ENCODE measurements at places on chromosomes 13 and 19.

DNA sequence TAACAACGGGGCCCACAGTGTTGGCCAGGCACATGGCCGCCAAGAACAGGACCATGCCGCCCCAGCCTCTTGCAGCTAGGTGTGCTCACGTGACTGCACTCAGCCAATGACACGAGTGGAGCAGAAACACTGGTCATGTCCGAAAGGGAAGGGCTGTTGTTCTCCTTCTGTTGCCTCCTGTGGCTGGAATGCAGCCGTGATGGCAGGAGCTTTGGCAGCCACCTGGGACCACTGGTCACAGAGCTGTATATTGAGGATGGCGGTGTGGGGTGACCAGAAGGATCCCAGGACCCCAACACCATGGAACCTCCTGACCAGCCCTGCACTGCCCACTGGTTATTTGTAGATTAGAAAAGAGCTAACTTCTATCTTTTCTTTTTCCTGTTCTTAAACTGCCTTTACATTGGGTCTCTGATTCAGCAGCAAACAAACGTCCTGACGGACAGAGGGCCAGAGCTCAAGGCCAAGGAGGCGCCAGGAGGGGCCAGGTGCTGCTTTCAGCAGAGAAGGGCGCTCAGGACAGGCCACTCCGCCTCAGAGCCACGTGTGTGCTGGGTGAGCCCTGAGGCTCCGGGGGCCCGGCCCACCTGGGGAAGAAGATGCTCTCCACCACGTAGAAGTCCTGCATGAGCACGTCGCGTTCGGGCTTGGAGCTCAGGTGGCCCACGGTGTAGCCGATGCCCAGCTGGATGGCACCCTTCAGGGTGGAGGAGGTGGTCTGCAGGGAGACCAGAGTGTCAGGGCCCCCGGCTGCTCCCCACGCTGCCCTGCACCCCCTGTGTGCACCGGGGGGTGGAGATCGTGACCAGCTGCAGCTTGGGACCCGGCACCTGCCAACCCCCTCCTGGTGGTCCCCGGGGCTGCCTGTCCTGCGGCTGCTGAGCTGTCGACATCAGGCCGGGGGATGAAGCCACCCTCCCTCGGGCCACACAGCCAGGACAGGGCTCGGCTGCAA, 35.0 kb upstream of the CACTIN start:
- DNase-seq: no peak

GRCh38 chr13:44431150-44431549, 57.5 kb downstream of the SERP2 start:
- no peak for DNase-seq

DNA sequence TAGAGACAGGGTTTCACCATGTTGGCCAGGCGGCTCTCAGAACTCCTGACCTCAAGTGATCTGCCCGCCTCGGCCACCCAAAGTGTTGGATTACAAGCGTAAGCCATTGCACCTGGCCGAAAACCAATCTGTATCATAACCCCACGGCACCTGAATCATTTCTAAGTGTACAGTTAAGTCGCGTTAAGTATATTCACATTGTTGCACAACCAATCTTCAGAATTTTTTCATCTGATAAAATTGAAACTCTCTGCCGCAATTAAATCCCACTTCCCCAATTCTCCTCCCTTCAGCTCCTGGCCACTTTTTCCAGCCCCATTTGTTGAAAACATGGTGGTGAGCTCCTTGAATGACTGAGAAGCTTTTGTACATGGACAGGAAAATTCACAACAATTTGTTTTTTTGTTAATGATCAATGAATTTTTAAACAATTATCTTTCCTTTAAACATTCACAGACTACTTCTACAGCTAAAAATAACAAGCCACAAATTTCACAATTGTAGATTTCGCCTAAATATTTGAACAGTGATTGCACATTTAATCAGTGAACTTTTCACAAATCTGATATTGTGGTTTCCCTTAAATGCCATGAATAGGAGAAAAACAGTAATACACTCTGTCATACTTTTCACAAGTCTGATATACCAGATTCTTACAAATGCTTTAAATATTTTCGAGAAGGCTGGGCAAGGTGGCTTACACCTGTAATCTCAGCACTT, 13.8 kb downstream of the FGF21 start:
- no peak for DNase-seq

GRCh38 chr19:35294328-35294727, 2.4 kb downstream of the MAG start:
- DNase-seq: no peak

GRCh38 chr19:10000171-10000826, 10.0 kb downstream of the COL5A3 start:
- peak; percentile 42 for DNase-seq

DNA sequence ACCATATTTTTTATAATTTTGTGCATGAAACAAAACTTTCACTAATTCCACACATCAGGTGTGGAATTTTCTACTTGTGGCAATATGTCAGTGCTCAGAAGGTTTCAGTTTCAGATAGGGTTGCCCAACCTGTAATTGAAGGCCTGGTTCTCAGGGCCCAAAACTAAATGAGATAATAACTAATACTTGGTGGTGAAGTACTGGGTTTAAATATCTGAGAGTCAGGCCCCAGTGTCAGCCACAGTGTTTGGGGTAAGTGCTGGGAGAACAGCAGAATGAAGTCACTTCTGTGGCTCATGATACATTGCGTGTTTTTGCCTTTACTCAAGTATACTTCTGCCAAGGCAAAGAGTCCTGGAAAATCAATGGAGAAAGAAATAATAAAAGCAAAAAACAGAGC, 5.6 kb downstream of the SAFB start:
- DNase-seq: no peak

- no peak for DNase-seq
Measured at GRCh38 chr13:74389056-74389455, 254.9 kb upstream of the KLF12 start.

DNA sequence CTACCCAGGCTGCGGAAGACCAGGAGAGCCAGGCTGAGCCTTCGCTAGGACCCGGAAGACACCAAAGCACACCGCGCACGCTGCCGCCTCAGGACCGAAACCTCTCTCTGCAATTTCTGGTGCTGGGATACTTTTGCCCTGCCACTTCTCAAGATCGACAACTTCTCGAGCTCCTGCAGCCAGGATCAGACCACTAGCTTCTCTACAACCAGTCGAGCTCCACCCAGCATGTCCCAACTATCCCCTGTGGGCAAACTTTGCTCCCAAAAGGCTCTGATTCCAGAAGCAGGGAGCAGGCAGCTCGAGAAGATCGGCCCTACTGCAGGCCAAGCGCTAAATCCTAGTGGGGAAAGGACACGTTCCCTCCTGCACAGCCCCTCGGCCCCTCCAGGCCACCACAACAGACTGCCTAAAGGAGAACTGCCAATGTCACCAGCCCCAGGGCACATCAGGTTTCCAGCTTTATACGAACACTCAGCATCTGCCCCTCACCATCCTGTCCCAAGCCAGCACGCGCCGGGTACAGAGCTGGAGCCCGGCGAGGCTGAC, 979 bp downstream of the AKAP8 start:
- no peak for DNase-seq

DNA sequence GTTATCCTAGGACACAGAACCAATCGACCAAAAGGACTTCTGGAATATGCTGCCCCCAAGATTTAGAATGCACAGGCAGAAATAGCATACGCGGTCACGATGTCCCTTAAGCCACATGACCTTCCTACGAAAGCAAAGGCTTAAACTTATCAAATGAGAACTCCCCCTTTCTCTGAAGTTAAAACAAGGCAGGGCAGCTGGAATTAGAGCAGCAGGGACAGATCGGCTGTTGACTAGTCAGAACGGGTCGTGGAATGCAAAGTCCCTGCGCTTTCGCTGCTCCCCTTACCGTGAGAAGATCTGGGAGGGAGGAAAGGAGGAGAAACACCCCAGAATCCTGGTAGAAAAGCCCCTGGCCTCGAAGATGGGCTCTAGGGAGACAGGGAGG, 799 bp upstream of the USPL1 start:
- peak; percentile 82 for DNase-seq

DNA sequence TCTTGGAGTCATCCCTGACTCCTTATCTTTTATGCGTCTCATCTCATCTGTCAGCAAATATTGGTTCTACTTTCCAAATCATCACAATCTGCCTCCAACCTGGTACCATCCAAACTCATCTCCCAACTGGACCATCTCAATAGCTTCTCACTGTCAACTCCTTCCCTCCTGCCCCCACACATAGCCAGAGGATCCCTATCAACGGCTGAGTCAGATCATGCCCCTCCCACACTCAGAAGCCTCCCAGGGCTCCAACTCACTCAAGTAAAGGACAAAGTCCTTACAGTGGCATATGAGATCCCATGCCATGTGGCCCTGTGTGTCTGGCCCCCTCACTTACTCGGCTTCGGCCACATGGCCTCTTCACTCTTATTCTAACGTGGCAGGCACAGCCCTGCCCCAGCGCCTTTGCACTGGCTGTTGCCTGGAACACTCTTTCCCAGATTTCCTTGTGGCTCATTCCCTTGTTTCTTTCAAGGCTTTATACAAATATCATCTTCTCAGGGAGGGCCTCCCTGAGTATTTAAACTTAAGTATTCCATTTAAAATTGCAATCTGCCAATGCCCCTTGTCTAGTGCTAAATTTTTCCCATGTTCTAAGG, 4.3 kb downstream of the SPRED3 start:
- DNase-seq: no peak

DNA sequence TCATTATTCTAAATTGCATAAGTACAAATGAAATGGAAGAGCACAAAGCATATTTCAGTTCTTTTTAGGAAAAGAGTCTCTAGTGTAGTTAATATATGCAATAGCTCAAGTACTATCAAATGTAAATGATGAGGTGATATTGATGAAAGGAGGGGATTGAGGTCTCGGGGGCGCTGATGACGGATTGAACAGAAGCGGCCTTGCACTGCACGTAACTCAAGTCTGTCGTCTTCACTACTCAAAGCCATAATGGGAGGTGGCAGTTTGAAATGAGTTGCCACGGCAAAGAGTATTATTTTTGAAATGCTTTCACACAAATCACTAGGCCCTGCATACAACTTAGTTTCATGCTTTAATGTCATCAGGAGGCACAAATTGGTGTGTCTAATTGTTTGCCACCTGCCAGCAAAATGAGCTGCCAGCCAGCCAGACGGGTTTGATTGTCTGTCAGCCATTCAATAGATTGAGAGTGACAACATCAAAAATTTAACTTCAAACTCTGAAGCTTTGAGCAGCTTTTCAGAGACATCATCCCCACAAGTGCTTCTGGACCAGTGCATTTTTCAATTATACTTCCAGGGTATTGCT, 256.6 kb downstream of the NBEA start:
- DNase-seq: no peak

DNA sequence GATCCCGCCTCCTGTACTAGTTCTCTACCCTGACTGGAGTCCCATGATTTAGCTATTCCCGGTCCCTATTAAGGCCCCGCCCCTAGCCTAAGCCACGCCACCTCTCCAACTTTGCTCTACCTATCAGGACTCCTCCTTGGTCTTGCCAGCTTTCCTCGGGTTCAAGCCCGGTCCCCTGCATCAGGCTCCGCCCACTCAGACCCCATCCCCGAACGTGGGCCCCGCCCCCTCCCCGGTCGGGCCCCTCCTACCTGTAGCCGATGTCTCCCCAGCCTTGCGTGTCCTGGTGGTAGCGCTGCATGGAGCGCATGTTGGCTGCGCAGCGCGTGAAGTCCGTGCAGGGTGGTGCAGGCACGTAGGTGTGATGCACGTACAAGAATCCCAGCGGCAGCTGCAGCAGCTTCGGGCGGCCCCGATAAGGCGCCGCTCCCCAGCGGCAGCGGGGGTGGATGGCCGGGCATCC, 7.3 kb upstream of the RASAL3 start:
- DNase-seq: no peak

DNA sequence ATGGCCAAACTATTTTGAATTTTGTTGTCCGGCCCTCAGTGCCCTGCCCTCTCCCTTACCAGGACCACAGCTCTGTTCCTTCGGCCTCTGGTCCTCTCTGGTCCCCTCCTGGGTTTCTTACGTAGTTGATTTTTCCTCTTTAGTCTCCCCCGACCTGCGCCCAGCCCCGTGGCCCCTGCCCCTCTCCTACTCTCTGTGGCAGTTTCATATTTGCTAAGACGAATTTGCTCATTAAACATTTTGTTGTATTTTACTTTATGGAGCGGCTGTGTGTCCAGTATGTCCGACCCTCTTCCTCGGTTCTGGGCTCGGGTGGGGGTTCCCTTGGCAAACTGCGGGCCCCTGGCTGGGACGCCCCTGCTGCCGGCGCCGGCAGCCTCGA, 576 bp upstream of the EPN1 start:
- DNase-seq: no peak

DNA sequence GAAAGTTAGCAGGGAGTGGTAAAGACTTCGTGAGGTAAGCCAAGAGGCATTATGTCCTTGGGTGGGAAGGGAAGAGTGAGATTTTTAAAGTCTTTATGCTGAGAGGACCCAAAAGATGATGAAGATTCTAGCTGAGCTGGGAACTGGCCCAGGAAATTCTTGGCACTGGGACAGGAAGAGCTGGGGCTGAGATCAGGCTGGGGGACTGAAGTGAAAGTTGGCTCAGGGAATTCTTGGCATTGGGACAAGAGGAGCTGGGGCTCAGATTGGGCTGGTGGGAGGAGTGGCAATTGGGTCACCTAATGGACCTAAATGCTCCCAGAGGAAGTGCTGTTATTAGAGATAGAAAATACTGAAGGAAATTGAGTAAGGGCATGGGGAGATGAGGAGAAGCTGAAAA, 8.8 kb downstream of the SCEL start:
- no peak for DNase-seq

DNA sequence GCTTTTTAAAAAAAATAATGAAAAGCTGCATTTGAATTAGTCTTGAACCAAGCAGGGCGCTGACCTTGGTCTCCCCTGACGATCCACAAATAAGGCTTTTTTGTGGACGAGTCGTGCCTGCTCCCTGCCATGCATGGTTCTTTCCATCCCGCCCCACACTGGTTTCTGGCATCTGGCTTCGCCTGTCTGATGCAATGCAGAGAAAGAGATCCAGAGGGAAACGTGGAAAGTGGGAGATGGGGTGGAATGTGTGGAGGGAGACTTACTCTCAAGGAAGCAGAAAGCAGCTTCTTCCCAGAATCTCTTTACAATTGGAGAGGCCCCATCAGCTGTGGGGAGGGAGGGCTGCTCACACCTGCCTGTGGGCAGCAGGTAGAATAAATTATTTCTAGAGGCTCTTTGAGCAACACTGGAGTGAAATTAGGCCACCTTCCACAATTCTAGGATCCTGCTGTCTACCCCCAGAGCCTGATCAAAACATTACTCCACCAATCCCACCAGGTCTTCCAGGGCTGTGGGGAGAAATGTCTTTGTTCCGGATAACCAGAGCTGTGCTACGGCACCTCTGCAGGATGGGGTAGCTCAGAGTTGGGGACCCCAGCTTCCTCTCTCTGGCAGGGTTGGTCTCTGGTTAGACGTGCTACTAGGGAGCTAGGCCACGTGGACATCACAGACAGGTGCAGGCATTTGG, 183.5 kb downstream of the UQCRFS1 start:
- DNase-seq: no peak

- no peak for DNase-seq
Measured at GRCh38 chr13:30997697-30998096, 65.2 kb downstream of the TEX26 start.

DNA sequence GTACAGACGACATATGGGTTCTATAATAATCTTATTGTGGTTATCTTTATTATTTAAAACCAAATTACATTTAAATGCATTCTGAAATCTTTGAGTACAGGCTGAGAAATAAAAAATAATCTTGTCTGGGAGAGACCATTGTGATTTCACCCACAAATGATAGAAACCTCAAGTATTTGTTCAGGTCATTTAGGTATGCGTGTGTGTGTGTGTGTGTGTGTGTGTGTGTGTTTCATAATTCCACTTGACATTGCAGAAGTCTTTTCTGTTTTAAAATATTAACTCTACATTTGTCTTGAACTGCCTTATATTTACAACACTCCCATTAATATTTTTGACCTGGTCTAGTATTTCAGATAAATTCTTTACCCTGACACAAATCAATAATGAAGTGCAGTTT, 126.9 kb downstream of the SPRY2 start:
- DNase-seq: no peak
